ENCODE measurements at places on chromosomes 7 and 10. TPM values are rescaled to one million over a fixed set of nuclear protein-coding genes. Genes with fewer than 3 reads are reported as not detected.

- H3K4me3 ChIP-seq = no peak overlapping the region
- no peaks in the 10 kb centered on the region for H3K4me1 ChIP-seq
These were observed 55.9 kb downstream of the ELFN1 start for GRCh38 chr7:1725766-1726630.

DNA sequence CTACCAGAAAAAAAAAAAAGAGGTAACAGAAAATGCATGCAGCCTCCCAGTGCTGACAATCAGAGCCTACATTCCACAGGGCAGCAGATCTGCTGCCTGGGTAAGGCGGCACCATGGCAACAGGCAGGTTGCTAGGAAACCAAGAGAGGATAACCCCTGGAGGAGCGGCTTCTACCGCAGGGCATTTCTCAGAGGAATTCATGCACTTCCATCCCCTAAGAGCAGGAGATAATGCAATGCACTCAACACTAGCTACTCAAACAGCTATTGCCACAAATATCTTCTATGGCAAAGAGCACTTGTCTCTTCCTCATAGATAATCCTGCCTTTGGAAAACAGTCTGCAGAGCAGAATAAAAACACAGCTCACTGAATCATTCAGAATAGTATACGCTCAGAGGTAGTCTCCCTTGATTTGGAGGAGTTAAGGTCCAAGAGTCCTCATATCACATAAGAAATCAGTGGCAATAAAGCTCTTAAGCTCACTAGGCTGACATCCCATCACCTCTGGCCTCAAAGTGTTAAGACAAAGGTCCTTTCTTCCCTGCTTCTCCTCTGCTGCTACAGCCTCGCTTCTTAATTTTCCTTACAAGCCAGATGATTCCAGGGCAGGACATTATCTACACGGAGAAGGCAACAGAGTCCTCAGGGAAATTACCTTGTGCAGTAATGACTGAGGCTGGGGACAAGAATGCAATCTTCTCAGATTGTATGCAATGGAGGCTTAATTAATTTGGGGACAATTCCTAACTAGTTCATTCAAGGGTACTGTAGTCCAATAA lies 10.7 kb downstream of the PSAP start:
- H3K27me3 ChIP-seq = no peaks in the 10 kb centered on the region
- DNase-seq = peak; percentile 99
- H3K4me3 ChIP-seq = no peak overlapping the region
- no peaks in the 10 kb centered on the region for H3K36me3 ChIP-seq

DNA sequence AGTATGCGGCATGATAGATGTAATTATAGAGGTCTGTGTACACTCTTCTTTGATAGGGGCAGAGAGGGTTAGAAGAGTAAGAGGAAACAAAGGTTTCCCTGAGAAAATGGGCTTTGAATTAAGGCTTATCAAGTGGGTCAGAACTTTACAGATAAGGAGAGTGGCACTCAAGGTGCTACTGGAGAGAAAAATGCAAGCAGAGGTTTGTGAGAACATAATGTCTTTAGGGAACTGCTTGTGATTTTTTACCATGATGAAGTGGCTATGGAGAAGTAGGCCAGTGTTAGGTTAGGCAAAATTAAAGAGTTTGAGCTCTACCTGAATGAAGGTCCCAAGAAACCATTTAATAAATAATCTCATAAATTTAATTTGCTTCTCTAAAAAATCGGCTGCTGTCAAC lies 14.3 kb downstream of the STARD3NL start:
- no peak overlapping the region for H3K27ac ChIP-seq
- H3K27me3 ChIP-seq = no peaks in the 10 kb centered on the region
- peaks cover 34% of the 10 kb centered on the region for H3K4me1 ChIP-seq
- no peaks in the 10 kb centered on the region for H3K36me3 ChIP-seq

DNA sequence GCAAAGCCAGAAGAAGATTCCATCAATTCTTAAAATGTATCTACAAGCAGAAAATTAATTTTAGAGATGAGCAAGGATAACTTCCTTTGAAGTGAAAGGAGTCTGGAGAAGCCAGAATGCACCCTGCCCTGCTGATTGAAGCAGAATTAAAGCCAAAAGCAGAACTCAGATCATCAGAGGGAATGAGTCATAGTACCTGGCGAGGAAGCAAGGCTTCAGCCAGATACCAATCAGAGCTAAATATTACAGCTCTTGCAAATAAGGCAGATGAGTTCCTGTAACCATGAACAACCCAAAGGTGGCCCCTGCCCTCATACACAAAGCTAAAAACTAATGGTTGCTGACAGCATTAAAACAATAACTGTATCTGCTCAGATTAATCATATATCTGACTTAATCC lies 10.4 kb downstream of the HTR7 start:
- peaks cover 6% of the 10 kb centered on the region for H3K4me1 ChIP-seq
- peaks cover 10% of the 10 kb centered on the region for H3K36me3 ChIP-seq
- H3K27me3 ChIP-seq = no peaks in the 10 kb centered on the region
- DNase-seq = no peak
- H3K4me3 ChIP-seq = no peak overlapping the region

- no peaks in the 10 kb centered on the region for H3K27me3 ChIP-seq
- H3K27ac ChIP-seq = no peak overlapping the region
- peak; percentile 14 for DNase-seq
- H3K4me3 ChIP-seq = no peak overlapping the region
- H3K36me3 ChIP-seq = peaks cover 9% of the 10 kb centered on the region
These were observed 12.6 kb downstream of the SYPL1 start for GRCh38 chr7:106099539-106099938.

Gene EMX2
- not detected for total RNA-seq

Gene RPP38
- total RNA-seq = 17.8 TPM

GRCh38 chr10:71212318-71213126 lies at the start of gene UNC5B:
UNC5B (plus strand) TSS chr10:71212570; CDS start chr10:71212986, 416 bp downstream.
- peak within 1 kb of the TSS; percentile 96 for H3K4me3 ChIP-seq
- H3K36me3 ChIP-seq = no peaks in the 10 kb centered on the region
- H3K4me1 ChIP-seq = peaks cover 53% of the 10 kb centered on the region
- H3K27ac ChIP-seq = no peak within 1 kb of the TSS
- H3K27me3 ChIP-seq = peaks cover 52% of the 10 kb centered on the region
- DNase-seq = peak; percentile 91

DNA sequence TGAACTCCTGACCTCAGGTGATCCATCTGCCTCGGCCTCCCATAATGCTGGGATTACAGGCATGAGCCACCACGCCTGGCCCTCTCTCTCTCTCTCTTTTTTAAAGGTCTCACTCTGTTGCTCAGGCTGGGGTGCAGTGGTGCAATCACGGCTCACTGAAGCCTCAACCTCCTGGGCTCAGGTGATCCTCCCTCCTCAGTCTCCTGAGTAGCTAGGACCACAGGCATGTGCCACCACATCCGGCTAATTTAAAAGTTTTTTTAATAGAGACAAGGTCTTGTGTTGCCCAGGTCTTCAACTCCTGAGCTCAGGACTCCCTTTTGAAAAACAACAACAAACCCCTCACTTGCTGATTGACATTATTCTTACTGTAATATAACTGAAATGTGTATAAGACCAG lies 11.6 kb downstream of the PALD1 start:
- DNase-seq = no peak
- no peaks in the 10 kb centered on the region for H3K27me3 ChIP-seq
- H3K36me3 ChIP-seq = no peaks in the 10 kb centered on the region
- no peak overlapping the region for H3K4me3 ChIP-seq
- no peak overlapping the region for H3K27ac ChIP-seq

- no peak for DNase-seq
- no peaks in the 10 kb centered on the region for H3K27me3 ChIP-seq
- no peaks in the 10 kb centered on the region for H3K4me1 ChIP-seq
- no peak overlapping the region for H3K27ac ChIP-seq
- no peak overlapping the region for H3K4me3 ChIP-seq
- peaks cover 11% of the 10 kb centered on the region for H3K36me3 ChIP-seq
These were observed 23.3 kb downstream of the SEM1 start for GRCh38 chr7:96686305-96686704.

DNA sequence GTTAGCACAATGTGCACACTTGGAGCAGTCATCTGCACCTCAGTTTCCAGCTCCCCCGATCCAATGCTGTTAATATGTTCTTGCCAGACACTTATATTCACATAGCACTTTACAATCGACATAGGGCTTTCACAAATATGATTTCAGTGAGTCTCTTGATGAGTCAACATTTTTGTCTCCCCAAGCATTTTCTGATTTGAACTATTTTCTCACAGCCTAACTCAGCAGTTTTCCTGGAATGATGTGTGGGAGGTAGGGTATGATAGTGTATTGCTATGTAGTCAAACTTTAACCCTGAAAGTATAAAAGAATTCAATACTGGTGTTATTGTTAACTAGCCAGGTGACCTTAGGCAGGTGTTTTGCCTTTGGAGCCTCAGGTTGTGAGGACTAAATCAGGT lies 82.5 kb upstream of the LRGUK start:
- H3K4me3 ChIP-seq = no peak overlapping the region
- no peaks in the 10 kb centered on the region for H3K27me3 ChIP-seq
- H3K36me3 ChIP-seq = no peaks in the 10 kb centered on the region
